Inflammatory macrophage treated with lipopolysaccharide for 4 hours (primary cell): ENCODE measurements at places on chromosomes 7 and 10.

DNA sequence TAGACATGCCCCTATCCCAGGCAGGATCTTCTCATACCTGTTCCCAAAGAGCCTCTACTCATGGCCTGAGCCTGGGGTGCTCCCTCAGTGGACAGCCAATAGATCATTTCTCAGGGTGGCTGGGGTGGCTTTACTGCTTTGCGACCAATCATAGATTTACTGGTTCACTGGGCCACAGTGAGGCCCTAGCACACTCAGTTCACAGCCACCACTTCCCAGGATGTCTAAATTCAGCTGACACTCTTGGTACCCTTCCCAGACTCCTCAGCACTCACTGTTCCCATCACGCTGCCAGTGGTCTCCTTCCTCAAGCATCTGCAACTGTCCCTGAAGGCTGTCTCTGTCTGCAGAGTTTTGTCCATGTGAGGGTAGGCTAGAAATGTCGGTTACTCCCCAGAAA, 50.6 kb downstream of the ARHGAP22 start:
- no peak for DNase-seq

GRCh38 chr7:148436571-148436970, 154.0 kb upstream of the C7orf33 start:
- no peak for DNase-seq

- peak; percentile 59 for DNase-seq
Measured at GRCh38 chr10:27558612-27559020, 54.5 kb downstream of the RAB18 start.

DNA sequence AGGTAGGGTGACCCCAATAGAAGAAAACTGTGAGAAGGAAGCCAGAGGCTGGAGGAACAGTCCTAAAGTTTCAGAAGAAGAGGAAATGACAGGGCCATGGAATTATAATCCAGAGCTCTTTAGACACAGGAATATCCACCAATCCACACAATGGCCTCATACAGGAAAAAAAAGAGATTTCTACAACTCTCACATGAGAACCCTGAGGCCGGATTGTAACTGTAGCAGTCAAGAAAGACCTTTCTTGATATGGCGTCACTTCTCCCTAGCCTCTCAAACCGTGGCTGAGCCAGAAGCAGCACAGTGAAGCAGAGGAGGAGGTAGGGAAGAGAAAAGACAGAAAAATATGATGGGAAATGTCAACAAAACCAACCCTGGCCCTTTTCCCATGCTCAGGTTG, 76.9 kb downstream of the RAPGEF5 start:
- no peak for DNase-seq

DNA sequence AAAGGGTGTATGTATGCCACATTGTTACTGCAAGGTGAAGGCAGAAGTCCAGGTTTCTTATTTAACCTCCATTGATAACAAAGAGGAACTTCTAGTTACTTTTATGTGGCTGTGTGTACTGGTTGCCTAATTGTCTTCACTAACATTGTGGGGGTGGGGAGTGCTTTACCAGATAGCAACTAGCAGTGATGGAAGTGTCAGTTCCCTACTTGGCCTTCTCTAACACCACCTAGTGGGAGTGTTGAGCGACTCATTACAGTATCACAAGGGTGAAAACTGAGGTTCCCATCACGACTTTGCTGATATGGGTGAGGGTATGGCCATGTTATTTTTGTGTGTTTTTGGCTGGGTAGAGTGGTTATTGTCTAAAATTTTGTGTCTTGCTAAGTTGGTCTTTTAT, 274.4 kb downstream of the THSD7A start:
- DNase-seq: peak; percentile 51

DNA sequence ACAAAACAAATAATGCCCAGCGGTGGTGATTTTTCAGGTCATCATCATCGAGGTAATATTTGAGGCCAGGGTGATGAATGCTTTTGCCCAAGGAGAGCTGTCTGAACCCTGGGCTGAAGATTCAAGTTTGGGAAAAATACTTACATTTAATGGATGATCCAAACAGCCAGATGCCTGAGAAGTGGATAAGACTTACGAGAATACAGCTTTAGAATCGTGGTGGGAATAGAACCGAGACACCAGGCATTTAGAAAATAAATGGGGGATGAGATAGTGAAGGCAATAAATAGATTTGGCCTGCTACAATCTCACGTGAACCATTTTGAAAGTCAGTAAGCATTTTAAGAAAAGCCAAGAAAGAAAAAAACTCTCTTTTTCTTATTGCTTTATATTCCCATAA, 12.2 kb upstream of the PROSER2 start:
- no peak for DNase-seq

- no peak for DNase-seq
Measured at GRCh38 chr7:130879191-130879590, 145.2 kb upstream of the KLF14 start.

GRCh38 chr10:133457100-133457841, 3.5 kb downstream of the SCART1 start:
- no peak for DNase-seq

GRCh38 chr10:108598831-108599230, 1324.5 kb downstream of the XPNPEP1 start:
- no peak for DNase-seq

DNA sequence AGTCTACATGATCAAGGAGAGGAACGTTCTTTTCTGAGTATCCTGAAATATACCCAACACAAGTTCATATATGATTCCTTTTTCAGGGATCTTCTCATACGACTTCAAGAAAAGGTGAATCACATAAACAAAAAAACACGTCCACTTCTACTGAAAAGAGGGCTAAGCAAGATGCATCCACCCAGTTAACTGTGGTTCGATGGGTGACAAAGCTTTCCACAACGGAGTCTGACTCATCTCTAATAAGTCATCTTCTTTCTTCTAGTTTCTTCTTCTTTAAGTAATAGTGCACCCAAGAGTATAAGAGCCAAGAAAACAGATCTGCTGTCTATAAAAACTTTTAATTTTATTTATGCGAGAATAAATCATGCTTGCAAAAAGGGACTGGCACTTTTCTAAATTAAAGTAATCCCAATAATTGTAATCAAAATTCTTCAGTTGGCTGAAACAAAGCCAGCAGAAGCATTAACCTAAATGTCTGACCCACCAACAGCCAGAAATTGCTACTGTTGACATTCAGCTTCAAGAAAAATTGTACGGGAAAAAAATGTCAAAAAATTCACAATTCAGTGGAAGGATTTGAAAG, 146.9 kb upstream of the ANK3 start:
- DNase-seq: peak; percentile 15

- no peak for DNase-seq
Measured at GRCh38 chr7:139249179-139249810, 18.3 kb downstream of the UBN2 start.

DNA sequence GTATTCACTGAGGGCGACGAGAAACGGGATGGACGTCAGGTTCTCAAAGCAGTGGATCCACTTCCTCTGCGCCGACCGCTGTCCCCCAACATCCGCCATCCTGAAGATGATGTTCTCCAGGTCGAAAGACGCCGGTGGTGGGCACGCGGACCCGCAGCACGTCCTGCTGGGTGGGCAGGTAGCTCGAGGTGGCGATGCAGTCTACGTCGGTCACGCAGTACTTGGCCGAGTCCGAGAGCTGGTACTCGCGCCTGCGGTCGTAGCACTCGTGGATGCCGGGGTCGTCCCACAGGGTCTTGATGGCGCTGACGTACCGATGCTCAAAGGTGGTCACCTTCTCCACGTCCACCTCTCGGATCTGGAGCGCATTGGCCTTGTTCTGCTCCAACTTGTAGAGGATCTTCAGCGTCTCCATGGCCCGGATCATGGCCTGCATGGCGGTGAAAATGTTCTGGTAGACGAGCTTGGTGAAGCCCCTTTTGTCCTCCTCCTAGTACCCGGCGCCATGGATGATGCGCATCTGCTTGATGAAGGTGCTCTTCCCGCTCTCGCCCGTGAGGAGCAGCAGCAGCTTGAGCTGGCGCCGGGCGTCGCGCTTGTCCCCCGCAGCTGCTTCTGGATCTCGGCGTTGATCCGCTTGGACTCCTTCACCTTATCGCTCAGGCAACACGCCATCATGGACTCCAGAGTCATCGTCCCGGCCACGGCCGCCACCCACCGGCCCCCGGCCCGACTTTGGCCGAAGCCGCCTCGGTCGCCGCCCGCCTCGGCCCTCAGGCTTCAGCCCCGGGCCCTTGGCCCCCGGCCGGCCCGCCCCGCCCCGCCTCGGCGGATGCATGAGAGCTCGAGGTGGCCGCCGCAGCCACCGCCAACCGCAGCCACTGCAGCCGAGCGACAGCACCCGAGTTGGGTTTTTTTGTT, 122.9 kb upstream of the KCTD7 start:
- no peak for DNase-seq

GRCh38 chr10:131419797-131420196, 108.3 kb upstream of the TCERG1L start:
- DNase-seq: no peak
